Activated naive CD8-positive, alpha-beta T cell treated with anti-CD3 and anti-CD28 coated beads, Interleukin-2, amount 10 ng/mL, durations not matched to agents 7 days and 5 days (primary cell): ENCODE measurements at places on chromosomes 5 and 9. TPM values are rescaled to one million over a fixed set of nuclear protein-coding genes. Genes with fewer than 3 reads are reported as not detected.

GRCh38 chr5:157558681-157559080 is 16.9 kb downstream of the ADAM19 start:
- DNase-seq, result no peak
- H3K27ac ChIP-seq, result no peak overlapping the region
- H3K27me3 ChIP-seq, result no peaks in the 10 kb centered on the region
- no peak overlapping the region for H3K4me3 ChIP-seq

- no peak overlapping the region for H3K4me3 ChIP-seq
- no peak for DNase-seq
- H3K36me3 ChIP-seq, result no peaks in the 10 kb centered on the region
- no peak overlapping the region for H3K27ac ChIP-seq
- peaks cover 7% of the 10 kb centered on the region for H3K27me3 ChIP-seq
Measured at GRCh38 chr5:65067147-65067506, 298.4 kb downstream of the CWC27 start.

DNA sequence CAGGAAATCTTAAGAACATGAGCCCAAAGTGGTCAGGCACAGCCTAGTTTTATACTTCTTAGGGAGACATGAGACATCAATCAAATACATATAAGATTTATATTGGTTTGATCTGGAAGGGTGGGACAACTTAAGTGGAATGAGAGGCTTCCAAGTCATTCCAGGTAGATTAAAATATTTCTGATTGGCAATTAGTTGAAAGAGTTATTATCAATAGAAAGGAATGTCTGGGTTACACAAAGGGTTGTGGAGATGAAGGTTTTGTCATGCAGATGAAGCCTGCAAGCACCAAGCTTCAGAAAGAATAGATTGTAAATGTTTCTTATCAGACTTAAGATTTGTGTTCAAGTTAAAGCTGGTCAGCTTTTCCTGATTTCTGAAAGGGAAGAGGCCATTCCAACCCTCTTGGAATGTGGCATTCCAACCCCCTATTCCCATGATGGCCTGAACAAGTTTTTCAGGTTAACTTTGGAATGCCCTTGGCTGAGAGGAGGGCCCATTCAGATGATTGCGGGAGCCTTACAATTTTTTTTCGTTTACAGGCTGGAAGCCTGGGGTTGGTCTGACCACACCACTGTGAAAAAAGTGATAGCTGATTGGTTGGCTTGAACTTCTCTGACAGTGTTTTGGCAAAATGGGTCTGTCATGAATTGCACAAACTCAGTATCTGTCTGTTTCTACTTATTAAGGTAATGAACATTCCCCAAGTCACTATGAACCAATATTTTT is 245.6 kb upstream of the RAI14 start:
- peaks cover 5% of the 10 kb centered on the region for H3K27me3 ChIP-seq
- H3K27ac ChIP-seq, result no peak overlapping the region
- H3K4me3 ChIP-seq, result no peak overlapping the region
- DNase-seq, result no peak
- no peaks in the 10 kb centered on the region for H3K36me3 ChIP-seq

ISL1 gene
- total RNA-seq, result not detected

DNA sequence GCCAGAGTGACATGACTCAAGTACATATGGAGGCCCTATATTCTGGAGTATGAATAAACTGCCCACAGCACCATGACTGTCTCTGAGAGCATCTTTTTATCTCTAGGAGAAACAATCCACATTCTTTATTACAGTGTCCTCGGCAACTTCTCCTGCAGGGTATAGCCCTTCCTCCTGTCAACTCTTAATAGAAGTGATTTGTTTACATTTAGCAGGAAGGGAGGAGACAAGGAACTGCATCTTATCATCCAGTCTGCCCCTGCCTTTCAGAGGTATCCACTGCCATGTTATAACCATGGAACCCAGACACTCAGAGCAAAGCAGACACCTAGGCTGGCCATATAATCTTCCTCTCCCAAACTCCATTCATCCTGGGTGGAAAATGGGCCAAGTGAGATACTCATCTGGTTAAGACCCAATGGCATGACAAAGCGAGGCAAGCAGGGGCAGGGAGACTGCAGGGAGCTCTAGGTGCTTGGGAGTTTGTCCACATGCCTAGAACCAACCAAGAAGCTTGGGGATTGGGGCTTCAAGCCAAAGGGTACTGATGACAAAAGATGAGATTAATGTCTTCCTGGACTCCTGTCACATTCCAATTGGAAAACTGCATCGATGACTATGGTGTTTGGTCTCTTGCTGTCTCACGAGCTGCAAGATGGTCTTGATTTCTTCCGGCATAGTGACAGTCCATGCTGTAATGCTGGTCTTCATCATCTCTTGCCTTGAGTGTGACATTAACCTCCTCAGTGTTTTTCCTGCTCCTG is 620.5 kb upstream of the KLF4 start:
- H3K27ac ChIP-seq, result no peak overlapping the region
- no peaks in the 10 kb centered on the region for H3K27me3 ChIP-seq
- DNase-seq, result no peak
- no peak overlapping the region for H3K4me3 ChIP-seq
- H3K36me3 ChIP-seq, result no peaks in the 10 kb centered on the region

DNA sequence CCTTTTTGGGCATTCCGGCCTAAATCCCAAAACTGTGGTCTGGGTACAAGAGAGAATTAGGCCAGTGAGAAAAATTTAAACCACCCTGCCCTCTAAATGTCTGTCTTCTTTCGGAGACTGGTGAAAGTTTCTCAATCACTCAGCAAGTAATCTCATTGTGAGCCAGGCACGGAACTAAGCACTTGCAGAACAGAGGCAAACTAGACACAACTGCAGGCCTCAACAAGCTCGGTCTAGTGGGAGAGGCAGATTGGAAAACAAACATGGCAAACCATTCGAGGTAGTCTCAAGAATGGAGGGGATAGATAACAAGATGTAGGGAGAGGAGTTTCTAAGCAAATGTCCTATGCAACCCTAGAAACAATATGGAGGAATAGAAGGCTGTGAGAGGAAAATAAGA is 8.9 kb upstream of the C5orf58 start:
- no peak overlapping the region for H3K4me3 ChIP-seq
- peaks cover 1% of the 10 kb centered on the region for H3K27me3 ChIP-seq
- H3K4me1 ChIP-seq, result peaks cover 4% of the 10 kb centered on the region
- H3K27ac ChIP-seq, result no peak overlapping the region
- no peak for DNase-seq

SLC28A3 gene
- total RNA-seq, result 0.06 TPM

DNA sequence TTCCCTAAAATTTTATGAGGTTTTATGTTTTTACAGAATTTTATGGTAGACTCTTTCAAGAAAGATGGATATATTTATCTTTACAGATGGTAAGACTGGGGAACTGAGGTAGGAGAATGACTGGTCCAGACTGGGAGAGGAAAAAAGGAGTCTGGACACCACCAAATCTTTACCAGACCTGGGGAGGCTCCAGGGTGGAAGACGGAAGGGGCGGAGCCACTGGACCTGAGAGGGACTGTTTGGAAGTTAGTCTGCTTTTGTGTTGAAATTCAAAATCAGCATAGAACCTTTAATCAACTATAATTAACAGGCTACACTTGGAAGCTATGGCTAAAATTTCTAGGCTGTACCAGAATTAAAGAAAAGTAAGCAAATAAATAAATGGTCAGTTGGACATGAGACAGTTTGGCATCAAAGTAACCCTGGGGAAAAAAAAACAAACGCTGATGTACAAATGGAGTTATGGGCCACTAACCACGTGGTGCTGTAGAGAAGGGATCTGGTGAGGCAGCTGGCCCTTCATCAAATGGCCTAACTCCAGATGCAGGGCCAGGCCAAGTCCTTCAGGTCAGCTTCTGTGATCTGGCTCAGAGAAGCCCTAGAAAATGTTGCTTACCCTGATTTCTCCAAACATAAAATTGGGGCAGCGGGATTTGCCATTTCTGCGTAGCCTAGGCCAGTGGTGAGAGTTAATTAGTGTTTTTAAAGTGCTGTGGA is 155.1 kb downstream of the ARSB start:
- no peaks in the 10 kb centered on the region for H3K27me3 ChIP-seq
- no peaks in the 10 kb centered on the region for H3K4me1 ChIP-seq
- DNase-seq, result no peak
- no peak overlapping the region for H3K4me3 ChIP-seq
- H3K36me3 ChIP-seq, result peaks cover 6% of the 10 kb centered on the region

SLC36A2 gene
- total RNA-seq, result not detected

DNA sequence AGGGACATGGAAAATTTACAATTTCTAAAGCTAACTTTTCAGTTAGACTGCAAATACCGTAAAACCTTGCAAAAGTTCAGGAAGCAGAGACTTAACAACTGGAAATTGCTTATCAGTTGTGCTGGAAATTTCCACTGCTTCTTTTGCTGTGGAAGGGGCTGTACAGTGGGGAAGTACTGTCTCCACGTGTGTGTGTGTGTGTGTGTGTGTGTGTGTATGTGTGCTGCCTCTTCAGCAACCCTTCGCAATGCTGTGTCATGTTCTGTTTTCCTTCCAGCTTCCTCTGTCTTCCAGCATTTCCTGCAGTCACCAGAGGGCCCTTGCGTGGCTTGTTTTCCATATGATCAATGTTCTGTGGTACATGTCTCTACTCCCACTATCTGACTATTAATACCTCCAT is 87.5 kb upstream of the RANBP3L start:
- H3K4me3 ChIP-seq, result no peak overlapping the region
- no peak for DNase-seq
- no peaks in the 10 kb centered on the region for H3K36me3 ChIP-seq
- no peak overlapping the region for H3K27ac ChIP-seq
- peaks cover 11% of the 10 kb centered on the region for H3K27me3 ChIP-seq

- peaks cover 36% of the 10 kb centered on the region for H3K4me1 ChIP-seq
- H3K4me3 ChIP-seq, result peak overlapping the region; percentile 65
- H3K36me3 ChIP-seq, result peaks cover 14% of the 10 kb centered on the region
- peak overlapping the region; percentile 87 for H3K27ac ChIP-seq
- DNase-seq, result no peak
Measured at GRCh38 chr5:173885054-173885443, 3.1 kb upstream of the CPEB4 start.

GRCh38 chr5:11104651-11105112 is 343.6 kb upstream of the DAP start:
- no peak for DNase-seq
- H3K27me3 ChIP-seq, result peaks cover 2% of the 10 kb centered on the region
- H3K27ac ChIP-seq, result no peak overlapping the region
- H3K4me3 ChIP-seq, result no peak overlapping the region
- H3K4me1 ChIP-seq, result no peaks in the 10 kb centered on the region

- H3K27ac ChIP-seq, result no peak overlapping the region
- H3K36me3 ChIP-seq, result no peaks in the 10 kb centered on the region
- DNase-seq, result no peak
- H3K4me1 ChIP-seq, result no peaks in the 10 kb centered on the region
- H3K4me3 ChIP-seq, result no peak overlapping the region
- peaks cover 5% of the 10 kb centered on the region for H3K27me3 ChIP-seq
Measured at GRCh38 chr5:66963559-66963971, 233.0 kb downstream of the CD180 start.

SH2D3C gene
- total RNA-seq, result 64.6 TPM

GRCh38 chr5:32565145-32565544 is 20.2 kb upstream of the SUB1 start:
- no peak overlapping the region for H3K27ac ChIP-seq
- no peaks in the 10 kb centered on the region for H3K27me3 ChIP-seq
- H3K4me3 ChIP-seq, result no peak overlapping the region
- no peaks in the 10 kb centered on the region for H3K36me3 ChIP-seq

DNA sequence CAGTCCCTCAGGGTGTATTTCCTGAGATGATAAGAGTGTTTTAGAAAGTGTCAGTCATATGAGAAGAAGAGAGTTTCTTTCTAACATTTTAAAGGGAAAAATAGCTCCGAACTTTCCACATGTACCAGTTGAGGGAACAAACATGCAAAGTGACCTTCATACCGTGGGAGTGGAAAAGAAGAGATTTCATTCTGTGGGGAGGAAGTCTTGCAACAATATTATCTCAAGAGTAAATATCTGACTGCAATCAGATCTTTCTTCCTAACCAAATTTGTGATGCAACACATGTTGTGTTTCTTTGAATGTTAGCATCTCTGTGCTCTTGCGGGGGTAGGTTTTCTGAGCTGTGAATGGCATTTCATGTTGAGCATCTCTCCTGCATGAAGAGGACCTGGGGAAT is 30.6 kb downstream of the ANKRD55 start:
- H3K36me3 ChIP-seq, result peaks cover 5% of the 10 kb centered on the region
- H3K4me3 ChIP-seq, result no peak overlapping the region
- no peaks in the 10 kb centered on the region for H3K27me3 ChIP-seq
- DNase-seq, result no peak
- H3K4me1 ChIP-seq, result peaks cover 2% of the 10 kb centered on the region

- peaks cover 2% of the 10 kb centered on the region for H3K27me3 ChIP-seq
- no peaks in the 10 kb centered on the region for H3K36me3 ChIP-seq
- H3K4me3 ChIP-seq, result peak overlapping the region; percentile 90
- peaks cover 15% of the 10 kb centered on the region for H3K4me1 ChIP-seq
Measured at GRCh38 chr5:141849415-141850243, 28.6 kb downstream of the PCDH1 start.

DNA sequence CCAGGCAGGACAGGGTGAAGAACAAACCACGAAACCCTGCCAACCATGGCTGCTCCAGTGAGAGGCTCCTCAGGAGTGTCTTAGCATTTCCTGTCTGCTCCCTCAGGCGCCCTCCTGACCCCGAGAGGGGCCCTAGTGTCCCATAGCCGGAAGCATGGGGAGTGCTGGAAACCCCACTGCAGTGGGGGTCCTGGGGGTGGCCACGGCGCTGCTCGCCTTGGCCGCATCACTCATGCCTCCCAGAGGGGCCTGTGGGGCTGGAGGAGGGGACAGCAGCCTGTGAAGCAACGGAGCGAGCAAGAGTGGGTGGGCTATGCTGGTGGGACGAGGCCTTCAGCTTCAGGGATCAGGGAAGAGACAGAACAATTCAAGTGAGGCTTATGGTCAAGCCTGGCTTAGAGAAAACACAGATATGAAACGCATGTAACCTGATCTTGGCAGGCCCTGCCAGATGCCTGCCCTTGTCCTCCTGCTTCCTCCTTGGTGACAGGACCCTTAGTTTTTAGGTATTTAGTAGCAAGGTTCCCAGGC is 219.1 kb downstream of the FANCC start:
- H3K4me1 ChIP-seq, result peaks cover 2% of the 10 kb centered on the region
- no peak for DNase-seq
- H3K36me3 ChIP-seq, result no peaks in the 10 kb centered on the region
- H3K27ac ChIP-seq, result no peak overlapping the region
- no peaks in the 10 kb centered on the region for H3K27me3 ChIP-seq
- no peak overlapping the region for H3K4me3 ChIP-seq

SLC25A2 gene
- 0.99 TPM for total RNA-seq

DNA sequence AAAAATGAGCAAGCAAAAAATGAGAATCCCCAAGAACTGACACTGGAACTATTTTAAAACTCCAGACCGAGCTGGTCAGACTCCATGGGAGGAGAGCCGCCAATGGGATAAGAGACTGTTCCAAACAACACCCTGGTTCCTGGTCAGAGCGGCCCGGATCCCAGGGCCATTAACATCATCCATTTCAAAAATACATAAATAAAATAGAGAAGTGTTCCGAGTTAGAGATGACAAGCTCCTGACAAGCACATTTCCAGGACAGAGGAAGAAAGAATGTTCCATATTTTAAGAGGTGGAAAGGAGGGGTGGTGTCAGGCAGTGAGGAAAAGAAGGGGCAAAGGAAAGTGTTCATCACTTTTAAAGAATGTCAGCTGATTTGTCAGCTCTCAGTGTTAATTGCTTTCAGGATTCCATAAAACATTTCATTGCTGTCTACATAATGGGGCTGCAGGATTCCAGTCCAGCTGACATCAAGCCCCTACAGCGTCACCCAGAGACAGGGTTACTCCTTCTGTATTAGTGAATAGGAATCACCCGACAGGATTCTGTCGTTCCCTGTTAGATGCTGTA is 202.5 kb upstream of the TRIM32 start:
- H3K27me3 ChIP-seq, result no peaks in the 10 kb centered on the region
- no peak overlapping the region for H3K27ac ChIP-seq
- H3K36me3 ChIP-seq, result no peaks in the 10 kb centered on the region

GRCh38 chr9:25224309-25224708 is 453.9 kb downstream of the TUSC1 start:
- no peak overlapping the region for H3K4me3 ChIP-seq
- no peaks in the 10 kb centered on the region for H3K4me1 ChIP-seq
- H3K27me3 ChIP-seq, result no peaks in the 10 kb centered on the region
- H3K27ac ChIP-seq, result no peak overlapping the region
